ENCODE measurements at places on chromosomes 6 and 20.

GRCh38 chr6:155247618-155248007 lies 16.2 kb upstream of the CLDN20 start:
- DNase-seq, result peak; percentile 20

GRCh38 chr20:64152906-64153305 lies 11.3 kb upstream of the MYT1 start:
- no peak for DNase-seq

DNA sequence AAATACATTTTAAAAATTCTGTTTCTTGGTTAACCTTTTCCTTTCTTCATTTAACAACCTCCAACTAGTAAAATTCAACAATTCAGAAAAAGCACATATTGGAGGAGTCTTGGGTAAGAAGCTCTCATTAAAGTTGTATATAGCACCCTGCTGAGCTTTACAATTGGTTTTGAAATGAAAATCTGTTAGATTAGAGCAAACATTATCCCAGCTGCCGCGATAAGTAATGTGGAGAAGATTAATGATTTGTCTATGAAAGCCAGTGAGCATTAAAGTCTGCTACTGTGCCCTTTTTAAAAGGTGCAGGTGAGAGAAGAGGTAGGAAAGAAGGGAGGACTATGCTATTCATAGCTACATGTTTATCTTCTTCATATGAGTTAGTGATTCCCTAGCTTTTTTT lies 201.5 kb downstream of the ZFAND3 start:
- DNase-seq, result no peak

DNA sequence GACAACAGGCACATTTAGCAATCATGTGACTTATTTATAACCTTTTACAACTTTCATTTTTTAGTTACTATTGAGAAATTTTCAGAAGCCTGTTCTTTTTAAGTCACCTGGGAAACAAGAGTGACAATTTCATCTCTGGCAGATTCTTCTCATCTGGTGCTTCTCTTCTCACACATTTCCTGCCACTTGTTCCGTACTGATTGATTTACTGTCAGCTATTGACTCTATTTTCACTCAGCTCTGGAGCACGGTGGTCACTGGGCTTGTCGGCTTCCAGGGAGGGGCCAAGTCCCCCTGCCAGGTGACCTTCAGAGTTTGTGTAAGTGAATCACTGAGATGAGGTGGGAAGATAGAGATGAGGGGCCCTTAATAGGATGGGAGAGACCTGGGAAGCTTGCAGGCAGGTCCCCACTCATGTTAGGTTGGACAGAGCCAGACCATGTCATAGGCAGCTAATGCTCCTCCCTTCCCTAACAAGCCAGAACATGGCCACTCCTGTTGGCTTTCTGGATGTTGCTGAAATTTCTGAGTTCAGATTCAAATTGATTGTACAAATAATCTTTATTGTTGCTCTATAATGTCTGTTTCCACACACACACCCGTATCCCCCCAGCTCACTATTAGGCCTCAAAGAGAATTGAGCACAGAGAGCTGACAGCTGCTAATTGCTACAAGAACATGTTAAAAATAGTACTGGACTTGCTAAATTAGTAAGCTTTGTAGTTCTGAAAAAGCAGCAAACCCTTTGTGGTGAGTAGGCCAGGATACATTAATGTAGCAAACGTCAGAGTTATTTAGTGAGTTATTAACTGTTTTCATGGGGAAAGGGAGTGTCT lies 13.3 kb downstream of the DUSP22 start:
- no peak for DNase-seq

DNA sequence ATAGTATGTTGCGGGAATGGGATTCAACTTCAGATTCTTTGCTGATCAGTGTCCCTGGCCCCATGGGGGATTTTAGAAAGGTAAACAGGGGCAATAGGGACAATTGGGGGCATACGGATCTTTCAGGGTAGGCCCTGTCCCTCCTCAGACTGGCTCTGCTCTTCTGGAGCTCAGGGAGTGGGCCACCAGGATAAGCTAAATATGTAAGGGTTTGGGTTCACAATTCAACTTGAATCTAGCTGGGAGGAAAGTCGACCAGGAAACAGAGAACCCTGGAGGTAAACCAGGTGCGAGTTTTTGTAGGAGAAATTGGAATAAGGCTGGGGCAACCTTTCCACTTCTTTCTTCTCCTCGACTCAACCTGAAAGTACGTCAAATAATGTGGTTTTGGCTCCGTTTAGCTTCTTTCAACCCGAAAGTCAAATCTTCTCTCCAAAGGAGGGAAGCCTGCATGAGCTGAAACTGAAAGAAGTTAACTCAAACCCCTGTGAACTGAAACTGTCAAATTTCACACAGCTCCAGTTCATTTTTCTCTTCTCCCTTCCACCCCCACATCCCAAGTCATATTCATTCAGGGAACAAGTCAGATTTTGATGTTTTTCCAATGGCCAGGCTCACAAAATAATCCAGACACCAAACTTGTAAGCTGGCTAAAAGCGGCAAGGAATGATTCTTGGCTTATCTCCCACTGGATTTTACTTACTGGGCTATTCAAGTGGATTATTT lies 278.2 kb downstream of the CLIC5 start:
- DNase-seq, result no peak

DNA sequence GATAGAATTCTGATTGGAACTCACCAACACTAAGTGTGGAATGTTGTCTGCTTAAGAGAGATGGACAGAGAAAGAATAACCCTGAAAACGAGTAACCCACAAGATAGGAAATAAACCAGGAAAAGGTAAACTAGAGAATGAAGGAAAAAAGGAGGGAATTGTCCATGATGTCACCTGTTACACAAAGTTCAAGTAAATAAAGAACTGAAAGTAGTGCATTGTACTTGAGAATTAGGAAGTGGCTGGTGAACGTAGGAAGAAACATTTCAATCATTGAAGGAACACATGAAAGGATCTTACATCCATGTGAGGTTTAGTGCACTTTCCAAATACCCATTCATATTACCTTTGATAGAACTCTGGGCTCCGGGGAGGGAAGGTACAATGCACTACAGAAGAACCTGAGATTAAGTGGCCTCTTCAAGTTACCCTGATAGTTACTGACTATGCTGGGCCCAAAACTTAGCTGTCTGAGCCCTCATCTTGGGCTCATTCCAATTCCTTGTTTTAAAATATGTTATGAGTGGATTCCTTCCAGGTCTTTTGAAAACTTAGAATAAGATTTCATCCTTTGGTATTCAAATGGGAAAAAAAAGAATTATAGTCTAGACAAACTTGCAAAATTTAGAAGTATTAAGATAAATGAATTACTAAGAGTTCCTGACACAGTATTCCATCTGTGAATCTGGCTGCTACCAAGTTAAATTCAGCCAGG lies 1.1 kb upstream of the STX7 start:
- DNase-seq, result no peak

- no peak for DNase-seq
Measured at GRCh38 chr6:168200571-168201134, 118.9 kb downstream of the DACT2 start.

GRCh38 chr6:73791336-73791735 lies 95.3 kb downstream of the CD109 start:
- no peak for DNase-seq

DNA sequence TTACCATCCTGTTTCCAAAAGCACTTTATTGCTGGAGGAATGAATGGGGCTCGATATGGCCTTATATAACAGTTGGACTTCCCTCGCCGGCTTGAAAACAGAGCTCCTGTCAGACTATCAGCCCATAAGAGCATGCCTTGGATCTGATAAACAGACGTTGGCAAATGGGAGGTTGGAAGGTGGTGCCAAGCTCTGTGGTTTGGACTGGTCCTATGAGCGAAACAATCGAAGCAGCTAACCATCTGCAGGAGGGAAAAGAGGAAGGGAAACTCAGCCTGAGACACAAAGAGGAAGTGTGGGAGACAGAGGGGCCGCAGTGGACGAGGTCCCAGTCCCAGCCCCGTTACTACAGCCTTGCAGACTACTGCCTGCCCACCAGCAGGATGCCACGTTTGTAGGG lies 92.9 kb downstream of the TFAP2C start:
- no peak for DNase-seq

- DNase-seq, result no peak
Measured at GRCh38 chr20:41320976-41321375, 3.4 kb upstream of the ZHX3 start.

GRCh38 chr20:40942006-40942405 lies 86.6 kb upstream of the TOP1 start:
- DNase-seq, result no peak

GRCh38 chr6:149128489-149129145 lies 188.9 kb upstream of the TAB2 start:
- no peak for DNase-seq

DNA sequence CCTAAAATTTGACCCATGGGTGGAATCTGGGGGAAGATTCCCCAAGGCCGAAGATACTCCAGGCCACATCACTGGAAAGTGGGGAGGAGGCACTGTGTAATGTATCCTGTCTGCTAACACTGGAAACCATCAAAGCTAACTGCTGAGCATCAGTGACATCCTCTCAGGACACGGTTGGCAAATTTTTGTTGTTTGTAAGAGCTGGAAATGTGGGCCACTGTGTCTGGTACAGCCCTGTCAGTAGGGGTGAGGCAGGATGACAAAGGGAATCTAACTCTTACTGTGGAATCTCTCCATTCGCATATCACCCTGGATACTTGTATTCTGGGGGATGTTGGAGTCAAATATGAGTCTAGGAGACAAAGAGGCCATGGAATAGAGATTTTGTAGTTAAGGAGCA lies 17.0 kb upstream of the CLPSL2 start:
- no peak for DNase-seq

GRCh38 chr6:84156306-84156705 lies 71.1 kb downstream of the CEP162 start:
- DNase-seq, result no peak

- DNase-seq, result peak; percentile 18
Measured at GRCh38 chr20:12207875-12208274, 290.2 kb downstream of the BTBD3 start.

GRCh38 chr6:16136621-16137450 lies 8.0 kb downstream of the MYLIP start:
- DNase-seq, result peak; percentile 33

GRCh38 chr6:131068165-131068564 lies 5.1 kb upstream of the EPB41L2 start:
- no peak for DNase-seq

- DNase-seq, result no peak
Measured at GRCh38 chr6:127222418-127222817, 44.2 kb upstream of the RNF146 start.

- peak; percentile 20 for DNase-seq
Measured at GRCh38 chr20:39048000-39048696, 86.0 kb downstream of the DHX35 start.

GRCh38 chr6:37503309-37503965 lies 3.7 kb upstream of the CCDC167 start:
- no peak for DNase-seq

DNA sequence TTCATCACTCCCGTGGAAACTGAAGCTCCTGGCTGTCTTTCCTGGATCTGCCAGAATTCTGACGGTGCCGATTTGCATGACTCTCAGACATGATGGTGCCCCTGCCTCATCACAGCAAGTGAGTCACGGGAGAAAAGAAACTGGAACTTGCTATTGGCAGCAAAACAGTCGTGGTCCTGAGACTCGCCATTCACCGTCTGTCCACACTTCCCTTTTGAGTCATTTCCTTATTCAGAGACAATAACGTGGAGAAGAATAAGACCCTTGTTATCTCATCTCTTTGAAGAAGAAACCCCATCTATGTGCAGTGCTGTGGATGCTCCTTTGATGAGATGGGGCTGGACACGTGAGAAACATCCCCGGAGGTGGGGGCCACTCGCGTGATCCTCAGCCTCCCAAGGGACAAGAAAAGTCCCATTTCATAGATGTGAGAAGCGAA lies 4.2 kb downstream of the GPR31 start:
- DNase-seq, result no peak

DNA sequence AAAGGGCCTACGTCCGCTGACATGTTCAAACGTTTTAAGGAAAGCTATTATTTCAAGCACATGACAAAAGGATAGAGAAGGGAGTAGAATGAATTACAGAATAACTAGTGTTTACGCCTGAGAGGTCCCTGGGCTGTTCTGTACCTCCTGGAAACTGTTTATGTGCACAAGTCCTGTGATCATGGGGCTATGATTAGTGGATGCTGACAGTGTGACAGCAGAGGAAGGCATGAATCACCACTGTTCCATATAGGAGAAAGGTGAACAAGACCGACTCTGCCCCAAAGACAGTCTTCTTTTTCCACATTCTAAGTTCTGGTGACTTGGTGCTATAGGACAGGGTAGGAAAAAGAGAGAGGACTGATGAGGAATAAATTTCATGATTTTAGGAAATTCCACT lies 249.2 kb upstream of the PRDM1 start:
- no peak for DNase-seq

GRCh38 chr6:51241376-51241775 lies 422.7 kb downstream of the TFAP2B start:
- DNase-seq, result no peak

GRCh38 chr20:47789081-47789763 lies 3.9 kb upstream of the SULF2 start:
- DNase-seq, result no peak

DNA sequence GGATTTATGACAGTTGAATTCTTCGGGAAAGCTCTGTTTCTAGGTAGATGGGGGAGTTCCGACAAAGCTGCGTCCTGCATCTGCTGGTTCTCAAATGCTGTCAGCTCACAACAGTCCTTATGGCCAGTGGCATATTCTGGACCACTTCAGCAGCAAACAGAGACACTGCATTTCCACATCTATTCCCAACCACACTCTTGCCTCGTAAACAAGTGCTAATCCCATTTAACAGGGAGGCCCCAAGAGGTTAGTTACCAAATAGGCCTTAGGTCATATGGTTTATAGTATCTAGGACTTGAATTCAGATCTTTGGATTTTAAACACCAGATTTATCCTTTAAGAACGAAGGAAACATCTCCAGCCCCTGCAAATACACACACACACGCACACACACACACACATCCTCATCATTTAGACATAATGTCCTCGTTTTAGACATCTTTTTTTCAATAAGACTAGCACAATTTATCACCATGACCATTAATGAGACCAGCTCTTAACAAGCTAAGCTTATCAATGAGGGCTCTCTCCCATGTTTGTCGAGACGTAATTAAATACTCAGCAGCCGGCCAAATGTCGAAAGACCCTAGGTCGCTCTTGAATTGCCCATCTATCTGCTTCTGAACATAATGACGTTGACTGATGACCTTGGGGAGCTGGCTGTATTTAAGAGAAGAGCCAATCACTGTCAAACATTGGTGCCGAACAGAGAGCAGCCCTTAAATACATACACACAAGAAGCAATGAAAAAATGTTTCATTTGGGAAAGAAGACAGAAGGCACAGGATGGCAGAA lies 84.5 kb downstream of the PSMG4 start:
- no peak for DNase-seq

DNA sequence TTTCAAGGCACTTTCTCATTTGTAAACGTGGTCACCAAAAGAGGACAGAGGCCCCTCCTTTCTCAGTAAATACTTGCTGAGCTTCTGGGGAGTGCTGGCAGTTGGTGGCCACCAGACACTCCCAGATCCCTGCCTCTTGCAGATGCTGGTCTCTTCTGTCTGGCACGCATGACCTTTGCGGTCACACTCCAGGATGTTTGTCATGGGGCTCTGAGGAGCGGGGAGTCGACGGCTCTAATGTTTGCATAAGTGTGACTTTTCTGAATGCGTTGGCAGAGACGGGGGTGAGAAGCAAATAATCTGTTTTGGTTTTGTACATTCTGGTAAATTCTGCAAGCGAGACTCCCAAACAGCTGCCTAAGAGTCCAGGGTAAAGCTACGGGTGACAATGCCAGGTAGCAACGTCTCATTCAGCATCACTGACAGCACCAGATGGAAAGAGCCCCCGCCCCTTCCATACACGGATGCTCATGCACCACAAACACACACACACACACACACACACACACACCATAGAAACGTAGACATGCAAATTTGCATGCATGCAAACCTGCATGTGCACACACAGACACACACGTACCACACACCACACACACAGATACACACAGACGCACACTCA lies 101.1 kb downstream of the YTHDF1 start:
- no peak for DNase-seq

GRCh38 chr6:82273295-82273694 lies 25.8 kb upstream of the IBTK start:
- no peak for DNase-seq
